ENCODE measurements at places on chromosomes 6 and 20. TPM values are rescaled to one million over a fixed set of nuclear protein-coding genes. Genes with fewer than 3 reads are reported as not detected.

Gene TINAG
- 29.6 TPM for polyA plus RNA-seq

Gene EFCAB8
- polyA plus RNA-seq, result 0.06 TPM

Gene MICA
- 8.2 TPM for polyA plus RNA-seq

Gene RIPOR3
- 8.8 TPM for polyA plus RNA-seq

Gene MAD2L1BP
- polyA plus RNA-seq, result 21.7 TPM

Gene UNC93A
- 3.7 TPM for polyA plus RNA-seq

Gene HLA-DRB1
- 57.0 TPM for polyA plus RNA-seq

Gene PROKR2
- polyA plus RNA-seq, result not detected

Gene STK4
- polyA plus RNA-seq, result 15.5 TPM

Gene KCNQ2
- 4.5 TPM for polyA plus RNA-seq

Gene LAMA5
- 70.5 TPM for polyA plus RNA-seq

Gene RHAG
- polyA plus RNA-seq, result 3.6 TPM

Gene TNXB
- 2.7 TPM for polyA plus RNA-seq

Gene C6orf141
- polyA plus RNA-seq, result 0.33 TPM

Gene NCOA3
- 37.5 TPM for polyA plus RNA-seq

Gene GSTA2
- 0.60 TPM for polyA plus RNA-seq

Gene SIRPD
- not detected for polyA plus RNA-seq

Gene ZC2HC1B
- not detected for polyA plus RNA-seq

Gene IP6K3
- 1.2 TPM for polyA plus RNA-seq

Gene NAA20
- 105 TPM for polyA plus RNA-seq

Gene TSPYL1
- polyA plus RNA-seq, result 100 TPM

Gene MUCL3
- 0.13 TPM for polyA plus RNA-seq

Gene C20orf96
- 41.2 TPM for polyA plus RNA-seq

Gene LY6G6F
- polyA plus RNA-seq, result 0.81 TPM

Gene SLC25A27
- 26.9 TPM for polyA plus RNA-seq

Gene EPPIN
- polyA plus RNA-seq, result 0.52 TPM

Gene SPATS1
- not detected for polyA plus RNA-seq

Gene EDN3
- 5.2 TPM for polyA plus RNA-seq

Gene C6orf52
- polyA plus RNA-seq, result 4.5 TPM

Gene OLIG3
- not detected for polyA plus RNA-seq

Gene HIVEP2
- polyA plus RNA-seq, result 11.6 TPM

Gene LIN28B
- polyA plus RNA-seq, result 0.06 TPM

Gene DTD1
- polyA plus RNA-seq, result 23.0 TPM

Gene SLC17A1
- 30.1 TPM for polyA plus RNA-seq

Gene MYBL2
- 30.8 TPM for polyA plus RNA-seq

Gene POM121L2
- polyA plus RNA-seq, result not detected

Gene TREM1
- 0.42 TPM for polyA plus RNA-seq

Gene VSX1
- polyA plus RNA-seq, result not detected

Gene RTF2
- 119 TPM for polyA plus RNA-seq

Gene SLC12A5
- 1.7 TPM for polyA plus RNA-seq

Gene MAPK14
- 48.7 TPM for polyA plus RNA-seq

Gene CTAGE9
- polyA plus RNA-seq, result 0.36 TPM

Gene SLC17A2
- 0.69 TPM for polyA plus RNA-seq

Gene RGS17
- 3.6 TPM for polyA plus RNA-seq

Gene DSE
- 46.2 TPM for polyA plus RNA-seq

Gene DPPA5
- polyA plus RNA-seq, result not detected

Gene L3MBTL3
- polyA plus RNA-seq, result 19.7 TPM

Gene FAM184A
- 12.9 TPM for polyA plus RNA-seq

Gene LY6G6D
- polyA plus RNA-seq, result 0.65 TPM

Gene ZNF165
- 4.3 TPM for polyA plus RNA-seq

Gene ERGIC3
- 382 TPM for polyA plus RNA-seq

Gene OR11A1
- polyA plus RNA-seq, result not detected

Gene CPXM1
- 306 TPM for polyA plus RNA-seq

Gene SLC32A1
- polyA plus RNA-seq, result 0.89 TPM

Gene ALDH5A1
- 29.1 TPM for polyA plus RNA-seq

Measured in left renal cortex interstitium (tissue), 4 donors.